ENCODE measurements at places on chromosomes 2 and 18.

DNA sequence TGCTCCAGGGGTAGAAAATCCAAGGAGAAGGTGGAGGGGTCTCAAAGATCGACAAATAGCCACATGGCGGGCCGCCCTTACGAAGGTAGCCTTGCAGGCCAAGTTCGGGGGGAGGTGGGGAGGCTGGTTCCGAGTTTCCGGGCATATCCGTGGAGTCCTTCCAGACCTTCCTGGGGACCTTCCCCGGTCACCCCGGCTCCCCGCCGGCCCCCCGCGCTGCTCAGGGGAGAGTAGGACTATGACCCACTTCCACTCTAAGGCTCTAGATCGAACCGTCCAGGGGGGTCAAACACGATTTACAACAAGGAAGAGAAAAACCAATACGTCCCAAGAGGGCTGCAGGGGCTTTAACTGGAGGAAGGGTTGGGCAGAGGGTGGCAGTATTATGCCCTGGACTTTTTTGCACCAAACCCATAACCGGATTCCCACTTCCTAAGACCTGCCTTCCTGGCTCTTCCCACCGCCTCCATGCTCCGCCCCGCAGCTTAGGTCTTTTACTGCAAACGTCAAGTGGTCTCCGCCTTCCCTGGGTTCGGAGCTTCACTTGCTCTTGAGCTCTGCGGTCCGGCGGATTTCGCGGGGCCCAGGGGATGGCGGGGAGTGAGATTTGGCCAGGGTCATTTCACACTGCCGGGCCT, 779 bp upstream of the LYPD6 start:
- DNase-seq: no peak

- DNase-seq: no peak
Measured at GRCh38 chr2:214379227-214379626, 31.6 kb upstream of the VWC2L start.

DNA sequence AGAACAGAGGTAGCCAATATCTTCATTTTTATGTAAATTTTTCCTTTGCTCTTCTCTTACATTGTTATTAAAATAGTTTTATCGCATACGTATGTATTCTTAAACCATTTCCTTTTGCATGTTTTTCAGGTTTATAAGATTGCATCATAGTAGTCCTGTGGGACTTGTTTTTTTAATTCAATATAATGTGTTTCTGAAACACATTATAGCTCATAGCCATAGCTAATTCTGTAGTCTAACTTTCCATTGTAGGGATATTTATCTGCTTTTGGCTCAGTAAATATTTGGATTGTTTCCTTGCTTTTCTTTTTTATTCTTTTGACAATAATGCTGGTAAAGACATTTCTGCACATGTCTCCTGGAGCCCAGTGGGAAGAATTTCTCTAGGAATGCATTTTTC, 484.3 kb downstream of the PTPRM start:
- DNase-seq: no peak

DNA sequence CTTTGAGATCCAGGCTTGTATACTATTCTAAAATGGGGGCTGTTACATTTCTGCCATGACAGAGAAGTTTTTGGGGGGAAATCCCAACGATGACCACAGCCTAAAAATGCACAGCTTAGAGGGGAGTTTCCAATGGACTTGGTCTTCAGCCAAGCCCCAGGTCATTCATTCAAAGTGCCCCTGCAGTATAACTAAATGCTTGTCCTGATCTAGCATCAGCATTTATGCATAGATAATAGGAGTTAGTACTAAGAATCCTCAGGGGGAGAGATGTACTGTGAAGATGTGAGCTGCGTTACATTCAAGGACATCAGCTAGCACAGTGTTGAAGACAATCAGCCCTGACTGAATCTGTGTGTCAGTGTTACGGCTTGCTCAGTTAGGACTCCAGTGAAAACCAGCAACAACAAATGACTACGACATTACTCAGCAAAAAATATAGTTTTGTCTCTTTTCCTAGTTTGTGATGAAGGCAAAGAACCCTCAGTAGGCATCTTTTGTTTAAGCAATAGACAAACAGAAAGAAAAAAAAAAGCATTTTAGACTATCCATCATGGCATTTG, 160.9 kb downstream of the ZEB2 start:
- no peak for DNase-seq

- DNase-seq: no peak
Measured at GRCh38 chr2:24819442-24820174, 26.4 kb downstream of the CENPO start.

- DNase-seq: no peak
Measured at GRCh38 chr18:63318889-63319382, 633 bp downstream of the BCL2 start.

DNA sequence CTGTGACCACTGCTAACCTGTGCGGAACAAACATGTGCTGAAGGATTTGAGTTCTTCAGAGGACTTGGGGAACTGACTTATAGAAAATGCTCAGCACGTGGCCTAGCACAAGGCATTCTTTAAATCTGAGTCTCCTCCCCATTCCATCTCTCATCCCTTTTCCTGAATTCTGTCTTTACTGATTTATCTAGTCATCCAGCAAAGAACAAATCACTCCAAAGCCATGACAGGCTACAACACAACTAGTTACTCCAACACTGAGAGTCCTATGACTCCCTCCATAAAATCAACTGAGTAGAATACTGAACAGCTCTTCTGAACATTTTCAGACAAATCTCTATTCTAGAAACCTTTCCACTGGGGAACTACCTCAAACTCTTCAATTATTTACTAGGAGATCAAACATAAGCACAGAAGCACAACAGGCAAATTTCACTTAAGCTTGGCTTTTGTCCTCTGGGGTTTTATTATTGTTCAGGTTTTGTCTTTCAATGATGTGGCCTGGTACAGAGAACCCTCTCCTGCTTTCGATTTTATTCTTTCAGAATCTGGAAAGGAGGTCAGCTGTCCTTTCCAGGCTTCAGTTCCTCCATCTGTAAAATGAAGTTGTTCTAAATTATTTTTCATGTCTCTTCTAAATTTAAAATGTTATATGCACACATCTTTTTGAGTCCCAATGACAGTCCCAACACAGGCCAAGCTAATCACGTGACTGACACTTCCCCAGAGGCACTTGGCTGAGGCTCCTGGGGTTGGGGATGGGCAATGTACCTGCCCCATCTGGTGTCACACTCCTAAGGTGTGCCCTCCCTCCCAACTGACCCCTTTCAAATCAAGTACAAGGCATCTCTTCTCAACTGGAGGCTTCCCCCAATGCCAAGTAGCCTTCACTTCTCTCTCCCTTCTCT, 31.8 kb downstream of the RNU4ATAC start:
- DNase-seq: no peak

DNA sequence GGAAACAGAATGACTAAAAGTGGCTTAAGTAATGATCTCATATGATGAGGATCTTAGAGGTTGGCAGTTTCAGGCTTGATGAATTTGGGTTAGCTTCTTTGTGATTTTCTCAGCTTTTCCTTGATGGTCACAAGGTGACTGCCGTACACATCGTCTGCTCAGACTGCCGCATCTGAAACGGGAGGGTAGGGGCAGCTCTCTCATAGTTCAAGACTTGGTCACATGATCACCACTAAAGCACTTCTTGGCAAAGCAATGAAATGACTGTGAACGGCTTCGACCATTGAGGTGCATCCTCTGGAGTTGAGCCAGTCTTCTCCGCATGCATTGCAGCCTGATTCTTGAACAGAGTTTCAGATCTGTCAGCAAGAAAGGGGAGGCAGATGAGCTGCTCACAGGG, 43.8 kb downstream of the LPIN1 start:
- no peak for DNase-seq

DNA sequence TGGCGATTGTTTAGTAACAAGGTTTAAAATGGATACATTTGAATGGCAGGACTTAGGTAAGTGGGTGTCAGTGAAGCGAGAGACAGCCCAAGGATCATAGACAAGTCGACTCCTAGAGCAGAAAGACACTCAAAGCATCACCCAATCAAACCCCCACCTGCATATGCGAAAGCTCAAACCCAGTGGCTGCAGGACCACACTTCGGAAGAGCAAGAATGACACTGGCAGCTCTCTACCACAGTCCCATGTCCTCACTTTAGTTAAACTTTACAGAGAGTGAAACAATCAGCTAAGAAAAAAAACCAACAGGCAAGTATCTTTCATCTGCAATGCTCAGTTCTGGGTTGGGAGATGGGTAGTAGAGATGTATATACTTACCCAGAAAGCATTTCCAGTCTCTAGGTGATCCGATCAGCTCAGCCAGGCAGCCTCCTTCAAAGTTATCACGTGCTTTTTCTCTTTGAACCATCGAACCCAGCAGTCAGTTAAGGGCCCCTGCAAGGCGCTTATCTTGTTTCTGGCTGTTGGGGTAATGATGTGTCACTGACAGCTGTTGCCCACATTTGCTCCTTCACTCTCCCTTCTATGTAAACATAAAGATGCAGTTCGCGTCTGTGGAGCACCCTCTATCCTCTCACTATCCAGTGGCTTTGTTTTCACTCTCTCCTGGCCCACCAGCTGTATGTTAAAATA, 357.5 kb upstream of the ID2 start:
- DNase-seq: no peak

DNA sequence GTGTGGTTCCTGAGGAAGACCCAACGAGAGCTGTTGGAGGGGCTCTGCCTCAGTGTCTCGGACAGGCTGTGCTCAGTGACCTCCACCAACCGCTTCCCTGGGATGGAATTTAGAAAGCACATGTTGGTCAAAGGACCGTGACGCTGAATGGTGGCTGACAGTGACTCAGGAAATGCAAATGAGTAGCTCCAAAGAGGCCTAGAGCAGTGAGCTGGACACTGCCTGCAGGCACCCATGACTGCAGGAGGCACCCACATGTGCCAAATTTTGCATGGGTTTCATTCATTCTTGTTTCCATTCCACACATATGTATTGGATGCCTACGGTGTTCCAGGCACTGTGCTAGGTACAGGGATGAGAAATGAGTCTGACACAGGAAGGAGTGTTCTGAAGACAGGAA, 46.4 kb downstream of the ACKR3 start:
- no peak for DNase-seq

GRCh38 chr2:218988650-218989049, 3.7 kb upstream of the FEV start:
- no peak for DNase-seq

DNA sequence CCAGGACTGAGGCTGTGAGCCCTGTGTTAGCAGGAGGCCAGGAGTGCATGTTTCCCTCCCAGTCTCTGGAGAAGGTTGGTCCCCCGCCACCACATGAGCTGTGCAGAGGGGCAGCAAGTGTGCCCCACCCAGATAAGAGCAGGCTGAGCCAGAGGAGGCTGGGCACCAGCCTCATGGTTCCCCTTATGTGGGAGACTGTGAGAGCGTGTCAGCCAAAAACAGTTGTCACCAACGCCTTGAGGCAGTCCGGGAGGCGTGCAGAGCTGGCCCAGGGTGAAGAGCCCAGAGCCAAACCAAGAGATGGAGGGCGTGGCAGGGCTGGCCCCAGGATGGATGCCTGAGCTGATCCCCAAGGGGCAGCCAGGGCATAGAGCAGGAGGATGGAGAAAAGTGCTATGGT, 128.7 kb upstream of the GLI2 start:
- no peak for DNase-seq

- DNase-seq: no peak
Measured at GRCh38 chr2:229993236-229993635, 70.9 kb downstream of the FBXO36 start.

DNA sequence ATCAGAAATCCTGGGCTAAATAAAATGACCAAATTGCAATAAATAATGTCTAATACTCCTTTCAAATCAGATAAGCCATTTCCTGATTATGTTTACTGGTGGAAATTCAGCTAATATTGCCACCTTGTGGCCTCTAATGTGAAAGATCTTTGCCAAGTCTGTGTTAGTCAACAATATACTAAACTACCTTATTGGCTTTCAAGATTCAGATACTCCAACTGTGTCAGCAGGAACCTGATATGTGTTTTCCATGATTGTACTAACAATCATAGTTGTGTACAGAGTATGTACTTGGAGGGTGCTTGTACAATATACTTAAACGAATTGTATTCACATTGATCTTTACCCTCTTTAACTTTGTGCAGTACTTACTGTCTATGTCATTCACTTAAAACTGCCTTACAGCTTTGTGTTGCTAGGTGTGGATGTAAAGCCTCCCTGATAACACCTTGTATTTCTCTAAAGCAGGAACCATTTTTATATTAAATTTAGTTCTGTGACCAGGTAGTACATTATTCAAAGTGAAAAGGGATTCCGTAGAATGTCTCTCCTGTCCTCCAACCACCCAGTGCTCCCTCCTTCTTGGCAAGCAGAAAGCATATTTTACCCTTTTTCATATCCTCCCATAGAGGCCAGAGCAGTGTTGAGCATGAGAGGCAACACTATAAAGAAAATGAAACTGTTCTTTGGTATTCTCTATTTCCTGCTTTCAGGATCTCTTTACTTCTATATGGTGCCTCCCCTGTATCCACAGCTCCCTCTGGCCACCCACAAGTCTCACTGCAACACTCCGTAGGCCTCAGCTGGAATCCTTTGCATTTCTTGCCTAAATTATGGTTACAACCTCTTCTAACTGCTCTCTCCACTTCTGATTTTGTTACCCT, 75.2 kb upstream of the C2orf15 start:
- peak; percentile 65 for DNase-seq

GRCh38 chr2:237486819-237487448, at the start of gene MLPH:
Gene MLPH, plus strand, starts transcription at chr2:237487251. Its CDS starts 6,176 bp downstream, at chr2:237493427.
- DNase-seq: no peak

DNA sequence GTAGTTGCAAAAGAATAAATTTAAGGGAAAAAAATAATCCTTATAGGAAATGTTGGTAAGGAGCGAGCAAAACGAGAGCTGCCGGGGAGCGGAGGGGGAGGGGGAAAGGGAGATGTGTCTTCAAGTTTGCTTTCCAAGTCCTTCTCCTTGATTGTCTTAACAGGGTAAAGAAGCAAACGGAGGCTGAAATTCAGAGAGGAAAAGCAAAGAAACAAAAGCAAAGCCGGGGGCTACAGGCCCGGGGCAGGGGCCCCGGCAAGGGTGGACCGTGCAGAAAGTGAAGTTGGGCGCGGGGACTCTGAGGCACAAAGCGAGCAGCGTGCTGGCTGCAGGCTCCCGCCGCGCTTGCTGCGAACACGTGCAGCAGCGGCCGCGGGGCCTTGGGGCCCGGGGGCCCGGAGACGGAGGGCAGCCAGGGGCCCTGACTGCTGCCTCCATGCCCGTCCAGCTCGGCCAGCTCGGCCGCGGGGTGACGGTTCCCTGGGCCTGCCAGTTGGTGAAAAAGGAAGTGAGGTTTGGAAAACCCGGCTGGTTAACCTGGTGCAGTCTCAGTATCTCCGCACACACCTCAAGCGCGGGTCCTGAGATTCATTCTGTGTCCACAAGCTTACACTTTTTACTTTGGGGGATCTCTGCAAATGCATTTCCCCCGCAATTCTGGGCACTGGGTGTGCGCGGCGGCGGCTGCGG, 4.1 kb downstream of the BCL11A start:
- DNase-seq: peak; percentile 39

DNA sequence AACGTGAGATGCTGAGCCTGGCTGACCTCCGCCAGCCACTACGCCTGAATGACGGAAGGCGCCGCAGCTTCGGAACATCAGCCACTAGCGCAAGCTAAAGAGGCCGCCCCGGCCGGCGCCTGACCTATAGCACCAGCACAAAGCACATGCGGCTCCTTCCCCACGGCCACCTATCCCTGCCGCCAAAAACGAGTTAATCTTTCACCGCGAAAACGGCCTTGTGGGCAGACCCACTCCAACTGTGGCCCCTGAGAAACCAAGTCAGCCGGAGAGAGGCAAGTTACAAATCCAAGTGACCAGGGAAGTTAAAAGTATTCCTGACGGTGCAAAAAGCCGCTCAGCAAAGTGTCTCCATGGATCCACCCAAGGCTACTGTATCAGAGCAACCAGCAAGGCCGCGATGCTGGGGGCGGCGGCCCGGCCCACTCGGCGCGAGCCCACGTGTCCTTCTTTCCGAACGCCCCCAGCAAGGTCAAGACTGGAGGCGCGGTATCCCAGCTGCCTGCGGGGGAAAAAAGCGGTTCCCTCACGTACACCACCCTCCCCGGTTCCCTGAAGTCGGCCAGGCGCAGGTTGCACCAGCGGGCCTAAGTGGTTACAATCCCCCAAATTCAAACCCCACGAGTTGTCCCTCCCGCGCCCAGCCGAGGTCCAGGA, 575 bp downstream of the HSPD1 start:
- DNase-seq: peak; percentile 56
